H9 (cell line): ENCODE measurements at places on chromosomes 5 and 9. TPM values are rescaled to one million over a fixed set of nuclear protein-coding genes. Genes with fewer than 3 reads are reported as not detected.

The FAM200C gene
- 3.9 and 4.3 TPM in 2 replicates for total RNA-seq

The STING1 gene
- 0.26 and 0.48 TPM in 2 replicates for total RNA-seq

- no peak for DNase-seq
Measured at GRCh38 chr5:96260009-96260408, 173.0 kb downstream of the PCSK1 start.

GRCh38 chr5:62287237-62287636, 18.8 kb upstream of the KIF2A start:
- no peak for DNase-seq

GRCh38 chr5:143685246-143685815, 126.6 kb upstream of the HMHB1 start:
- no peak for DNase-seq

DNA sequence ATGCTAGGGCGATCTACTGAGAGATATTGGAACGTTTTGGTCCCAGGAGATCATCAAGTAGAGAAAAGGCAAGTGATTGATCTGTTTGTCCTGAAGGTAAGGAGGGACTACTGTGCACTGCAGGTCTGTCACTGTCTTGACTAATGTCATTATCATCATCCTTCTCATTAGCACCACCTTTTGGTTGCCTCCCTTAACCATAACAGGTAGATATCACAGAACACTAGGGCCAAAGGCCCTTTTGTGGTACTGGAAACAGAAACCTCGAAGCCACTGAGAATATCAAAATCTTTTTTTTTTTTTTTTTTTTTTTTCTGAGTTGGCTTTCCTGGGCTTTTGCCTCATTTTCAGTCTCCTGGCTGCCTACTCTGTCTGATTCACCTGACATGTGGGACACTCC, 134.0 kb downstream of the KCTD16 start:
- no peak for DNase-seq

The GFI1B gene
- not detected in 2 replicates for total RNA-seq

GRCh38 chr5:136482206-136482605, 116.9 kb upstream of the TRPC7 start:
- no peak for DNase-seq
